Body of pancreas (tissue), 4 donors: ENCODE measurements at places on chromosomes 5 and 9.

- DNase-seq = no peak
Observed at GRCh38 chr5:151096001-151096373, 15.2 kb upstream of the TNIP1 start.

DNA sequence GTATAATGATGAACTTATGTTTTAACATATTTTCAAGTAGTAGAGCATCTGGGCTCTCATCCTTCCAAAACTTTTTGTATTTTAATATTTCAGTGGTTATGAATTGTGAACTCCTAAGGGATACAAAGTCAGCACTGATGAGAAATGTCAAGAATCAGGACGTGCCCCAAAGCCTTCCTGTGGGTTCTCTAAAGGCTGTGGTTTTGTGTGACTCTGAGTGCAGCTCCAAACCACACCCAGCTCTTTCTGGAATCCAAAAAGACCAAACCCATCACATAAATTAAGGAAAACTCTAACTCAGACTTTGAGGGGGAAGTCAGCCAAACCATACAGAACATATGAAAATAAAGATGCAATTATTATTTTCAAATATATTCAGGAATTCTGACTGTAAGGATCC, 40.8 kb upstream of the SMU1 start:
- no peak for DNase-seq

GRCh38 chr5:180208435-180209081, 453 bp downstream of the RASGEF1C start:
- DNase-seq = no peak

- no peak for DNase-seq
Observed at GRCh38 chr5:122693963-122694362, 80.9 kb upstream of the SNX2 start.

DNA sequence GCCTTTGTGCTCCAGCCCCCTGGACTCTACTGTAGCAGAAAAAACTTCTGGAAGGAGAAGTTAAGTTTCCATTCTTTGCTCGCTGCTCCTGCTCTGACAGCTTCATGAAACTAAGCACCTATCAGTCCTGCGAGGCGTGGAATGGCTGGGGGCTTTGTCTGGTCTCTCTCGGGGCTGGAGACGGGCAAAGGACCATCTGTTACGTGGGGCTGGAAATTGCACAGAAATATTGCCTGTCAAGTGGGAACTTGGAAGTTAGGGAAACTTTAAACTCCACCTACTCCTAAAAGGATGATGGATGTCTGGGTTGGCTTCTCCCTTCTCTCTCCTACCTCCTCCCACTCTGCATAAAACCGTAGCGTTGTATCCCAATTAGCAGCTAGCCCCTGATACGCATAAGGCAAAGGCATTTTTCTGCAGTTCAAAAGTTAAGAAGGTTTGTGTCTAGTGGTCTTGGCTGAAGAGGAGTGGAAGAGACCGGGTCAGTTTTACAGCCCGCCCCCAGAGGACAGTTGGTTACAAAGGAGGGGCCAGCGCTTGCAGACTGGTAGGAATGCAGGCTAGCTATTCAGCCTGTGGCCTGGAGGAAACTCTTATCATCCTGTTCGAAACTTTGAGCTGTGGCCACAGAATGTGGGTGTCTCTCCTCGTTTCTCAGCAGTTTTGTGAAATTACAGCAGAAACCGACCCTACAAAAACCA, 1.3 kb downstream of the FBXL7 start:
- DNase-seq = no peak

GRCh38 chr9:20242510-20243189, 379.6 kb downstream of the MLLT3 start:
- no peak for DNase-seq

GRCh38 chr5:170216257-170216864, 16.4 kb upstream of the C5orf58 start:
- no peak for DNase-seq
